ENCODE measurements at places on chromosomes 11 and 22.

- no peak for DNase-seq
These were observed 21.5 kb upstream of the POU2AF1 start for GRCh38 chr11:111400595-111400994.

- DNase-seq = no peak
These were observed 121.7 kb downstream of the PARVA start for GRCh38 chr11:12499071-12499470.

GRCh38 chr11:83115026-83115425 lies 41.9 kb upstream of the PCF11 start:
- DNase-seq = no peak

DNA sequence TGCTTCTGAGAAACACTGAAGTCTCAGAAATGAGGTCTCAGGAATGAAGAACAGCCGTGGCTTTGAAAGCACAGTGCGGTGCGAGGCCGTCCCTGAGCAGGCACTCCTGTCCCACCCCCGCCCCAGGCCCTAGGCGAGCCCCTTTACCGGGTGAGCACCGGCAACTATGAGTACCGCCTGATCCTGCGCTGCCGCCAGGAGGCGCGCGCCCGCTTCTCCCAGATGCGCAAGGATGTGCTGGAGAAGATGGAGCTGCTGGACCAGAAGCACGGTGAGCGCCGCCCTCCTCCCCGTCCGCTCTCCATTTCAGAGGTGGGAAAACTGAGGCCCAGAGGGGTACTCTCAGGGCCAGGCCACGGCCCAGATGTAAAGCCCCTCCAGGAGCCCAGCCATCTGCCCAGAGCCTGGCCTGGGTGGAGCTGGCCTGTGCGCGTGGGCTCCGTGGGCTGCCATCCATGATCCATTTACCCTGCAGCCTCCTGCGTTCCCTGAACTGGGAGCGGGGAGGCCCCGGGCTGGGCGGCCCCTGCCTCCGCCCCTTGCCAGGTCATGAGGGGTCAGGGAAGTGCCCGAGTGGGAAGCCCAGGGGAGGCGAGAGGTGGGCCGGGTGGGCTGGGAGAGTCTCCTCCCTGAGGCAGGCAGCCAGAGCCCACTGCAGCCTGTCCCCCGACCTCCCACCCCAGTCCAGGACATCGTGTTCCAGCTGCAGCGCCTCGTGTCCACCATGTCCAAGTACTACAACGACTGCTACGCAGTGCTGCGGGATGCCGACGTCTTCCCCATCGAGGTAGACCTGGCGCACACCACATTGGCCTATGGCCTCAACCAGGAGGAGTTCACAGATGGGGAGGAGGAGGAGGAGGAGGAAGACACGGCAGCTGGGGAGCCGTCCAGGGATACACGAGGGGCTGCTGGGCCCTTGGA lies 9.5 kb downstream of the SLC16A8 start:
- DNase-seq = no peak

DNA sequence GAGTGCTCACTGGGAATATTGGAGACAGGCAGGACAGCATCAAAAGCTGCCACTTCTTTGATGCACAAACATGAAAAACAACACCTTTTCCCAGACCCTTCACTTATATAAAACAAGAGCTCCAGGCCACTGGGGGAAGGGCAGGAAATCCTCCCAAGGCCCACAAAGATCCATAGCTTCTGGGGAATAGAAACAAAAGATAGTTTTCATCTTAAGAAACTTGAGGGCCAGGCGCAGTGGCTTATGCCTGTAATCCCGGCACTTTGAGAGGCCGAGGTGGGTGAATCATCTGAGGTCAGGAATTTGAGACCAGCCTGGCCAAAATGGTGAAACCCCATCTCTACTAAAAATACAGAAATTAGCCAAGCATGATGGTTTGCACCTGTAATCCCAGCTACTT lies 15.3 kb downstream of the RTL6 start:
- no peak for DNase-seq
